Bronchial epithelial cell (primary cell): ENCODE measurements at places on chromosomes 2 and 18.
A peak's percentile ranks its signal among the peaks of the same experiment; 100 is the strongest.

DNA sequence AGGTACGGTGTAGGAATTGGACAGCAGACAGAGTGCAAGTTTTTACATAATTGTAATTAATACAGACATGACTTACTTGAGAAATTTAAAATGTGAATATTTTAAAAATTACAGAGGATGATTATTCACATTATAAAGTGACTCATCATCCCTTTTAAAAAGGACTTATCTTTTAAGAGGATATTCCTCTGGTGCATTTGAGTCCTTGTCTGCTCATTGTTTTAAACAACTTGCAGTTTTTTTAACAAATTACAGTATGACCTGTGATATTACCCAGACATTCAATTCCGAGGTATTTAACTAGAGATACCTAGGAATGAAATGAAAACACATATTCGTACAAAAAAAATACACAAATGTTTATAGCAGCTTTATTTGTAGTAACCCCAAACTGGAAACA is 38.0 kb downstream of the SPTBN1 start:
- DNase-seq, result no peak

DNA sequence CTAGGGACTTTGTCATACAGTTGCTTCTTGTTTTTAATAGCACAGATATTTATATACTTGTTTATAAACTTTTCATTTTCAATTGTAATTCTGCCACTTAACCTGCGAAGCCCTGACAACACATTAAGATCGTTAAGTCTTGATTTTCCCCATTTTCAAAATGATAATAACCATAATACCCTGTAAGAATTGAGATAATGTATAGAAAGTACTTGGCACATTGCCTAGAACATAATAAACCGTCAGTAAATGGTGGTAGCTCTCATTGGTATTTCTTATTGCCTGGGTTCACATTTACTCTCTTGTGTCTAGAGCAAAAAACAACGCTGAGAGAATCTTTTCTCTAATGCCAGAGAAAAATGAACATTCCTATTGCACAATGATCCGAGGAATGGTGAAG is 18.6 kb downstream of the PTCD3 start:
- DNase-seq, result no peak

DNA sequence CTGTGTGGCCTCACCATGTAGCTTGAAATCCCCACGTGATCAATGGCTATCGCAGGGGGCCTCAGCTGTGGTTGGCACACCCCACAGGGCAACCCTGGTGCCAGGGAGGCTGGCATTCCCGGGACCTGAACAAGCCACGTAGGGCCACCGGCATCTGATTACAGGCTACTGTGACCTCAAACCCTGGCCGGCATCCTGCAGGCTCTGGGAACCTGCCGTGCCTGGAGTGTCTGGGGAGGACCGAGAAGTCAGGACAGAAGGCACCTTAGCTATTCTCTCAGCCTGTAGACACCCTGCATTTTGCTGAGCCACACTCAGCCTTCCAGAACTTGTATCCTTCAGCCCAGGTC is 213.0 kb downstream of the GLI2 start:
- DNase-seq, result no peak

GRCh38 chr2:169106563-169107545 is 37.5 kb downstream of the DHRS9 start:
- no peak for DNase-seq

DNA sequence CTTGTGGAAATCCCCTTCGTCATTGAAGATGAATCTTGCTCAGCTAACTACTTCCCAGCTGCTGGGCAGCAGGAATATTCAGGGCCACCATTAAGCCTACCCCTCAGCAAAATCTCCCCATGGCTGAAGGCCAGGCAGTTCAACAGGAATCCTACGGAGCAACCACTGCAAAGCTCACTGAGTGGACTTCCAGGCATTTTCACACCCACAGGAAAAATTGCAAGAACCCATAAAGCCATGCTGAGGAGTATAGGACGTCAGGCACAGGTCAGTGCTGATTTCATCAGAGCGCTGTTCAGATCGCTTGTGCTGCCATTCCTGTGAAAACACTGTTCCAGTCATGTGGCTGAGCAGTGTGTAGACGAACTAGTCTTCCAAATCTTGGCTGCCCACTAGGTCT is 134.8 kb upstream of the TACR1 start:
- no peak for DNase-seq

DNA sequence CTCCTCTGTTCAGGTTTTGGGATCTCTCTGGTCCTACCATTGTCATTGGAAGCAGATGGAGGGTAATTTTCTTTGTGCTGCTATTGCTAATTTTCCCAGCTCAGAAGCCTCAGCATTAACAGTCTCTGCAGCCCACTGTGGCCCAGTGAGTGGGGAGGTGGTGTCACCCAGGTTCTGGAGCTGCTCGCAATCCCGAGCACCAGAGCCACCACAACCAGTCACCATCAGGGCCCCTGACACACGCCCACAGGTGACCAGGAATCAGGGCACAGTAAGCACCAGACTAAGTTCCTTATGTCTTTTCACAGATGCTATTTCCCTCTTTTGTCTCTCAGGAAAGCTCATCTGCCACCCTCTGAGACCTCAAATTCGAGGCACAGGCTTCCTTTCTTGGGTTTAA is 87.9 kb downstream of the SEPTIN10 start:
- no peak for DNase-seq

GRCh38 chr18:28078298-28078697 is 98.6 kb downstream of the CDH2 start:
- no peak for DNase-seq

GRCh38 chr18:2547477-2548087 is 23.7 kb downstream of the METTL4 start:
- peak; percentile 54 for DNase-seq

DNA sequence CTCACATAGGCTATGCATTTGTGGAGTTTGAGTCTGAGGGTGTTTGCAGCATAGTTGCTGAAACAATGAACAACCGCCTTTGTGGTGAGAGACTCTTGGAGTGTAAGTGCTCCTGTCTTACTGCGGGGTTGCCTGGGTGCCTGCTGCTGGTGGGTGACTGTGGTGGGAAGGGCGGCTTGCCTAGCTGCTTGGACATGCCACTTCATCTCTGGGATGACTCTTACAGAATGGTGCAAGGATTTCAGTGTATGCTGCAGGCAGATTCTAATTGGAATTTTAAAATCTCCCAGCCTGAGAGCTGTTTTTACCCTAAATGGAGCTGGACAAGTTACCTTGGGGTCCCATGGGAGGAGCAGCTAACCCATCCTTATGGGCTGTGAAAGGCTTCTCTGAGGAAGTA is 50.1 kb downstream of the CYP27C1 start:
- DNase-seq, result peak; percentile 35

DNA sequence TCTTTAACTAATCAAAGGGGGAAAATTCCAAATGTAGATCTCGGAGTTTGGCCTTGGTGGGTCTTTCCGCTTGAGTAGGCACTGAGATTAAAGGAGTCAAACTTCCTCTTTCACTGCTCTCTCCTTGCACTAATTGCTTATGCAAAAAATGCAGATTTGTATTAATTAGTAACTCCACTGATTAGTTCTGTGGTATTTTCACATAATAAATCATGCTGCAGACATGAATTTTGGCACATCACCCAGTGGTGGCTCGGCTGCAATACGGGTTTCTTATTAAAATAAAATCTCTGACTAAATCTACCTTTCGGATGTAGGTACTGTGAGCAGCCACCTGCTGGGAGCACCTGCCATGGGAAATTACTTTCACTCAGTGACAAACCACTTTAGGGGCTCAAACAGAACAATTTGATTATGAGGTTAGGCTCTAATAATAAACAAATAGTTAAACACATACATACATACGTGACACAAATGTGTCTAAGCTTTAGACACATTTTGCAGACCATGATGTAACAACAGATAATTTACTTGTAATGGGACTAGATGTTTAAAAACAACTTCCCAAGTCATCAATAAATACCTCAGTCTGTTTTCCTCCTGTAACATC is 6.4 kb upstream of the NEUROD1 start:
- DNase-seq, result no peak

GRCh38 chr2:63189026-63189425 is 138.4 kb downstream of the OTX1 start:
- peak; percentile 51 for DNase-seq

DNA sequence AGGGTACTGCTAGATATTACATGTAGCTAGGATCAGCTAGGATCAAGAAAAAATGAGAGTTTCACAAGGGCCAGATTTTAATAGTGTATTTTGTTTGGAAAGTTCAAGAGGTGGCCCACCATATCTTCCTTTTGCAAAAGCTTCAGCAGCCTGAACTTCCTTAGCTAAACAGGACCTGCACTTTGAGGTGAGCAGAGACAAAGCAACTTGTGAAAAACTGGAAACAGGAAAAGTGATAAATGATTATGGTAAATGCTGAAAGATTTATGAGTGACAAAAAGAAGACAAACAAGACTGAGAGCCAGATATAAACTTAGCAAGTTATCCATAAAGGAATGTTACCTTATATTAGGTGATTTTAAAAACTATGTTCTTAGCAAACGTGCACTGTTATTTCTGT is 123.6 kb downstream of the ZNF521 start:
- no peak for DNase-seq

DNA sequence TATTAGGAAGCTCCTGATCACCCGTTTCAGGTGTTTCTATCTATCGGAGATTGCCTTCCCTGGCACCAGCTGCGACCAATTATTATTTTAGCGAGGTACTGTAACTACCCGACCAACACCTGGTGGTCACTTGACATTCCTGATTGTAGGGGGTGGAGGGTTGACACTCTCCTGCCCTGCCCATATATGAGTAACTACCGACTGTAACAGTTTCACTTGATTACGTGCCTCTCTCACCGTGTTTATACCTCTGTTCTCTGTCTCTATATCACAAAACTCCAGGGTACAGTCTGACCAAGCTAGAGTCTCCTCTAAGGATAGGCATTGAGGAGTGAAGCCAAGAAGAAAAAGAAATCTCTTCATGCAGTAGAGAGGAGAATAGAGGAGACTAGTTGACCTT is 268.0 kb upstream of the LRATD1 start:
- DNase-seq, result no peak

- DNase-seq, result peak; percentile 8
These were observed 728 bp downstream of the FAM168B start for GRCh38 chr2:131092458-131093005.

DNA sequence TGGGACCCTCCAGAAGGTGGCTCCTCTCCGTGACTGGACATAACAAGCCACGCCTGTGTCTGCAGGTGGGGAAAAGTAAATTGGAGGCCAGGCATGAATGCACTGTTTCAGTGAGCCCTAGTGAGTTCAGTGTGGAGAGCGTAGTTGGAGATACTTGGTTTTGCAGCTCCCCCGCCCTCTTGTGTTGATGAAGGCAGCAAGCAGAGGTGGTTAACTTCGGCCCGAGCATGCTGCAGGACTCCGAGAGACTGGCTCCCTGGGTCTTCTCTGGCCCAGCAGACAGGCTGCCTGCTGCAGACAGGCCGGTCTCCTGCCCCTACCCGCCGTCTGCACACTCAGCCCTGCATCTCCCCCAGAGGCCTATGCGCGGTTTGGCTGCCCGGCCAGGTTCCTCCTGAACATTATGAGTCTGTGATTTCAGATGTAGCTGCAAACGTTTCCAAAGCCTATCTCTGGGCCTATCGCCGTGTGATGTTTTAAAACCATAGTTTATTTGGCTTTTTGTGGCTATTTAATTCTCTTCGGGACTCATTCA is 102.4 kb downstream of the LDLRAD4 start:
- no peak for DNase-seq

DNA sequence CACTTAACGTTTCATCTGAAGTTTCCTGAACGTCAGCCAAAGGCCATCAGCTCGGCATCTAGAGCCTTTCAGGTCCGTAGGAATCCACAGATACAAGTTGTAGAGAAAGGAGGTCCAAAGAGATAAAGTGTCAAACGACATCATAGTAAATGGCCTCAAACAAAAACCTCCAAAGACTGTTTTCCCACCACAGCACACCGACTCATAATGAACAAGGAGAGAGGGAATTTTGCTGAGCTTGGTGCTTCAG is 150.3 kb downstream of the PXDN start:
- DNase-seq, result no peak

DNA sequence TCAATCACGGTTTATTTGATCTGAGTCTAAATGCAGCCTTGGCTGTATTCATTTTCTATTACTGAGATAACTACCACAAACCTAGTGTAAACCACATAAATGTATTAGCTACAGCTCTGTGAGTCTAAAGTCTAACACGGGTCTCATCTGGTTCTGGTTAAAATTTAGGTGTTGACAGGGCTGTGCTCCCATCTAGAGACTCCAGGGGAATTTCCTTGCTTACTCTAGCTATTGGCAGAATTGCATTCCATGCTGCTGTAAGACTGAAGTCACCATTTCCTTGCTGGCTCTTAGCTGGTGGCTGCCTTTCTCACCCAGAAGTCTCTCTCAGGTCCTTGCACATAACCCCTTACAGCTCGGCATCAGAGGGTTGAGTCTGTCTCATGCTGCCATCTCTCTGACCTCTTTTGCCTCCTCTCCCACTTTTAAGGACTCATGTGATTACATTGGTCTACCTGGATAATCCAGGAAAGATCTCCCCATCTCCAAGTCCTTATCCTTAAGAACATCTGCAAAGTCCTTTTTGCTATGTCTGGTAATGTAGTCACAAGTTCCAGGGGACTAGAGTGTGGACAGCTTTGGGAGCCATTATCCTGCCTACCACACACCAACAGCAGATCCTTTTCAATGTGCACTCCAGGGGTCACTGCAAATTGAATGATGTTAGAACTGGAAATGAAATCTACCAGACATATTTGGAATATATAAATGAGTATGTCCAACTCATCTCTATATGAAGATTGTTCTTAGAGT is 207.0 kb upstream of the AGAP1 start:
- DNase-seq, result no peak

DNA sequence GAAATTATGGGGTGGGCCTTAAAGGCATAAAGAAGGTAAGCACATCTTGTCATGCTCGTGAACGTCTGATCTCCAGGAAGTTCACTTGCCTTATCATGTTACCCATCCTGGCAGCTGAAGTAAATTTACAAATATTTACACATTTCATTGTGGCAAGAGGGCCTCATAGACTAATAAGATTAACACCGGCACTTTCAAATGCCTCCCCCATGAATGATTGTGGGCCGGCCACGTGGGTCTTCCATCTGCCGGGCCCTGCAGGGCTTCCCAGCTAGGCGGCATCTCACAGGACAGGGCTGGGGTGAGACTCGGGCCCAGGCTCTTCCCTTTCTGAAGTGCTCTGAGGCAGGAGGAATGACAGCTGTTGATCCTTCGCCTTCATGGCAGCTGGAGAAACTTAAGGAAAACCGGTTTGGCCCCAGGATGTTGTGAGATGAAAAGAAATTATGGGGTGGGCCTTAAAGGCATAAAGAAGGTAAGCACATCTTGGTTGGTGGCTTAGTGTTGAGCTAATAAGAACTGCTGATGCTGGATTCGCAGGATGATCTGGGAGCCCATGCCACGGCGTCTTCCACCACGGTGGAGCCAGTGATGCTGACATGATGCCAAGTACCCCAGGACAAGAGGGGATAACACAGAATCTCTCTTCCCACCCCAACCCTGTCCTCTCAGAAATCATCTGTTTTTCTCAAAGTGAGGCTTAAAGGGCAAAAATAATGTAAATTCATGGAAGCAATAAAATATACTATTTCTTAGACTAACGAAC is 176.3 kb downstream of the SEPTIN10 start:
- DNase-seq, result peak; percentile 25

- no peak for DNase-seq
These were observed 6.1 kb downstream of the INO80C start for GRCh38 chr18:35491700-35492077.

GRCh38 chr2:10183146-10183675 is 60.7 kb downstream of the RRM2 start:
- DNase-seq, result no peak
